ENCODE measurements at places on chromosomes 6 and 20.

DNA sequence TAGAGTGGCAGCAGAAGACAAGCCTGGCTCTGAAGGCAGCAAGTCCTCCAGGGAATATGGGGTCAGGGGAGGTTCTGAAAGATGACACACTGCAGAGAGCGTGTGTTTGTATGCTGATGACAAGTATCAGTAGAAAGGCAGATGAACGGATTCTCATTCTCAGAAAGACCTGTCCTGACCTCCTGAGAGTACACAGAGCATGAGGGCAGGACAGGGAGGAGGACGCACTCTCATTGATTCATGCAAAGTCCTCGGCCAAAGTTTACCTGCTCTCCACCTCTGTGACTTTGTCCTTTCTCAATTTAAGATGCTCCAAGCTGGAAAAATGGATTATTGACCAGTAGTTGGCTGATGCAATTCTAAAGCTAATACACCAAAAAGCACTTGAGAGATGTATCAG is 156.7 kb downstream of the LPA start:
- DNase-seq, result no peak

- DNase-seq, result no peak
Measured at GRCh38 chr6:167650730-167651317, 175.9 kb upstream of the AFDN start.

- DNase-seq, result no peak
Measured at GRCh38 chr6:470051-470900, 78.7 kb downstream of the IRF4 start.

GRCh38 chr6:10302566-10303235 is 112.2 kb downstream of the TFAP2A start:
- DNase-seq, result no peak

GRCh38 chr6:89970609-89971337 is 76.5 kb downstream of the GJA10 start:
- no peak for DNase-seq

Data from tibial nerve (tissue), 4 donors.